ENCODE measurements at places on chromosomes 11 and 22.

DNA sequence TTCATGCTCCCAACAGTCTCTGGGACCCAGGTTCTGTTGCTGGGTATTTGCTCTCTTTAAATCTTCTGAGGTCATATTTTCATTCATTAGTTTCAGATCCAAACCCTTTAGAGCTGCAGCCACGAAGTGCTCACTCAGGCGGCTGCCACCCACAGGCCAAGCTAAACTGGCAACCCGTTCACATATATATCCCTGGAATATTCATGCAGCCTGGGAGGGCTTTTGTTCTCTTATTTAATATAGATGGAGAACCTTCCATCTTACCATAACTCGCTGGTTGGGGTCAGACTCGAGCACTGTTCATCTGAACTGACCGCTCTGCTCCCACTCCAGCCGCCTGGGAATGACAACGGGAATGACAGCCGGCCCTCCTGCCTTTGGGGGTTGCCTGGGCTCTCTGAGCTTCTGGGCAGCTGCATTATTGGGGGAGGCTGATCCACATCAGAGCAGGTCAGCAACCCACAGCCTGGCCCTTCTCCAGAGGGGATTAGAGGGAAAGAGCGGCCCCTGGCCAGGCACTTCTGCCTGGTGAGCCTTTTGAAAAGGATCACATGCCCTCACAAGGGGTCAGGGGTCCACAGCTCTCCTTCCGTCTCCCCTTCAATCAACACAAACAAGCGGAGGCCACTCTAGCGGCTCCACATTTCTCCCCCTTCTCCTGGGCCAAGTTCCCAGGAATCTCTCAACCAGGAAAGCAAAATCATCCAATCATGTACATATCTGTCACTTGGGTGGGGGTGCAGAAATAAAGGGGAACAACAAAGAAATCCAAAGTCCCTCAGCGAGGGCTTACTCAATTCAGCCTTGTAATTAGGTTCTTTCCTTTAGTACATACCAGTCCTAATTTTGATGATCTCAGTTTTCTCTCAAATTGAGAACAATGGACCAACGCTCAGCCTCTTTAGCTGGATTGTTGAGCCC is 11.8 kb downstream of the TMEM184B start:
- DNase-seq: peak; percentile 75

GRCh38 chr11:16925561-16926065 is 88.6 kb downstream of the PLEKHA7 start:
- DNase-seq: peak; percentile 86

DNA sequence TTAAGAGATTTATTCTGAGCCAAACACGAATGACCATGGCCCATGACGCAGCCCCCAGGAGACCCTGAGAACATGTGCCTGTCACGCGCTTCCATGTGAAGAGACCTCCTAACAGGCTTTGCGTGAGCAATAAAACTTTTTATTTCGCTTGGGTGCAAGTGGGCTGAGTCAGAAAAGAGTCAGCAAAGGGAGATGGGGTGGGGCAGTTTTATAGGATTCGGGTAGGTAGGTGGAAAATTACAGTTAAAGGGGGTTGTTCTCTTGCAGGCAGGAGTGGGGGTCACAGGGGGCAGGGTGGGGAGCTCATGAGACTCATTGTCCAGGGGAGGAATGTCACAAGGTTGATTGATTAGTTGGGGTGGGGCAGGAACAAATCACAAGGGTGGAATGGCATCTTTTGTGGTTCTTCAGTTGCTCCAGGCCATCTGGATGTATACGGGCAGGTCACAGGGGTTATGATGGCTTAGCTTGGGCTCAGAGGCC is 77.2 kb upstream of the FTH1 start:
- no peak for DNase-seq

DNA sequence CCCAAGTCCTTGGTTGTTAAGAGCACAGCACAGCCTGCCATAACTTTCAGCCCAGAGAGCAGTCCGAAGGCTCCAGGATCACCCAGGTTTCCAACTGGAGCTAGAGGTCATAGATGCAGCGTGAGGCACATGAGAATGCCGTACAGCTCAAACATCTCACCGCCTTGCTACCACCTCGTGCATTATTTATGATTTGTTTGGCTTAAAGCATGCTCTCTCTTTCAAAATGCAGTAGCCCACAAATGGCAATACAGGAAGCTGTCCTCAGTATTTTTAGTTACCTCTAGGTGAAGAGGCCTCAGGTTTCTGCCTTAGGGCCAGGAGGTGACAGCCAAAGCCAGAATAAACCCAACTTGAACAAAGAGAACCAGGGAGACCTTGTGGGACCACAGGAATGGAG is 14.4 kb downstream of the SCN3B start:
- DNase-seq: no peak

DNA sequence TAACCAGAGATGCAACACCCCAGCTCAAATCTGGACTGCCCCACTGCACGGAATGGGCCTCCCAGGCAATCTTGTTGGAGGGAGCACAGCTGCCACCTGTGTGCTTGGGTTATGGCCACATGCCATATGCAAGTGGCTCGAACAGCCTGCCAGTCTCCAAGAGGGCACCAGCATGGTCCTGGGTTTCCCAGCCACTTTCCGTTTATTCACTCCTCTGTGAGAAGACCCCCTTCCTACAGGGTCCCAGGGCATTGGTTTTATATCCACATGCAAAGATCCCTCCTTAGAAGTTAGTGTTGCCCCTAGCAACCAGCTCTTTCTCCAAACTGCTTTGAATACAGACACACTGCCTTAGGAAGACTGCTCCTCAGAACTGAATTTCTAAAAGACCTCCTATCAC is 487.8 kb downstream of the BUD13 start:
- no peak for DNase-seq

DNA sequence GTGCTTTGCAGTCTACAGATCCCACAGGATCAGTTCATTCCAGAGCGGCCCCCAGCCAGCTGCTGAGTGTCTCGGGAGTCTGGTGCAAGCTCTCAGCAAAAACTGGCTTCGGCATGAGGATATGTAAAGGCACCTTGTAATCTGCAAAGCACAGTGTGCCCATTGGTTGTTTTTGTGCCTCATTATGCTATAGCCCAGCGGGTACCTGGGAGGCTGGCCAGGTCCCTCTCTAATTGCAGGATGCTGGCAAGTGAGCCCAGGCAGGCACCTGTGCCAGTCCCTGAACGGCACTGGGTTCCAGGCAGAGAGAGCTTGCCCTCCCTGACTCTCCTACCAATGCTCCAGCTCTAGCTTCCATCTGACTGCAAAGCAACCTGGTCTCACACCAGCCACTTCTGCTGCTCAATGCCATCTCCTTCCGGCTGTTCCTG is 128.7 kb downstream of the DSCAML1 start:
- DNase-seq: no peak

All from retina (tissue), 1 donor.